ENCODE measurements at places on chromosomes 7 and 10.

DNA sequence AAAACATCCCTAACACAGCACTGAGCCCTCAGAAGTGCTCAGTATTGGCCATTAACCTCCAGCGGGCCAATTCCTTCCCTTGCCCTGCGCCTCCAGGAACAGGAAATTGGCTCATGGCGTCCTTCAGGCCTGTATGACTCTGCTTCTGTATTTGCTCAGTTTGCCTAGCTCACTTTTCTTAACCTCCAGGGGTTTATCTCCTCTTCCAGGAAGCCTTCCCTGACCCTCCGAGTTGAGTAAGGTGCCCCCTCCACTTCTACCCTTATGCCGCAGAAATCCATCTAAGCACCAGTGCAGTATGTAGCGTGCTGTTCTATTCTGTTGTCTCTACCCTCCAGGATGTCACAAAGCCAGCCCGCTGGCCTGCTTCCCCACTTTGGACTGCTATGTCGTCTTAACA lies 1.1 kb upstream of the SFXN4 start:
- no peak for DNase-seq

DNA sequence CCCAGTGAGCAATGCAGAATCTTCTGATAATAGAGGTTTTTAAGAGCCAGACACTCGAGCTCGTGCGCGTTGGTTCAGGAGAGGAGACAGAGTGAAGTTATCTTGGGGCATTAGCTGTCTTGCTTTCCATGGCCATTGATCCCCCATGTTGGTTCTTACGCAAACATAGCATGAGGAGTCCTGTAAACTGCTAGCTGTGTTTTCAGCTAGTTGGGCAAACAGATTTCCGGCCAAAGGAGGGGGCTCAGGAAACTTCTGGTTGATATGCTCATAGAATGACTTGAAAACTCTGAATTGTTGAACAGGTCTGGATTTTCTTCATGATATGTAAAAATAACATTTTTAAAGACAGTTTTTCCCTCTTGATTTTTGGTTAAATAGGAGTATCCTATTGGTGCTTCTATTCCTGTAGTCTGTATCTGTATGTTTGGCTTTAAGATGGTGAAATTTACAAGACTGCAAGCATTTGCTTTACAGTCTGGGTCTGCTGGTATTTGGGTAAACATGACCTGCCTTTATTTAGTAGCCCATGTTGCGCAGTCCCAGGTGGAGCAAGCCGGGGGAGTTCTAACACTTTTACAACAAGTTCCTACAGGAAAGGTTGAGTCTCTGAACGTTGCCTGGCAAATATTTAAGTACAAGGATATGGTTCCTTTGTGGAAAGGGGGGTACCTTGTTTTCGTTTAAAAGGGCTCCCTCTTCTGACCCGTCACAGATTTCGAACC lies 218.4 kb upstream of the KCND2 start:
- no peak for DNase-seq

DNA sequence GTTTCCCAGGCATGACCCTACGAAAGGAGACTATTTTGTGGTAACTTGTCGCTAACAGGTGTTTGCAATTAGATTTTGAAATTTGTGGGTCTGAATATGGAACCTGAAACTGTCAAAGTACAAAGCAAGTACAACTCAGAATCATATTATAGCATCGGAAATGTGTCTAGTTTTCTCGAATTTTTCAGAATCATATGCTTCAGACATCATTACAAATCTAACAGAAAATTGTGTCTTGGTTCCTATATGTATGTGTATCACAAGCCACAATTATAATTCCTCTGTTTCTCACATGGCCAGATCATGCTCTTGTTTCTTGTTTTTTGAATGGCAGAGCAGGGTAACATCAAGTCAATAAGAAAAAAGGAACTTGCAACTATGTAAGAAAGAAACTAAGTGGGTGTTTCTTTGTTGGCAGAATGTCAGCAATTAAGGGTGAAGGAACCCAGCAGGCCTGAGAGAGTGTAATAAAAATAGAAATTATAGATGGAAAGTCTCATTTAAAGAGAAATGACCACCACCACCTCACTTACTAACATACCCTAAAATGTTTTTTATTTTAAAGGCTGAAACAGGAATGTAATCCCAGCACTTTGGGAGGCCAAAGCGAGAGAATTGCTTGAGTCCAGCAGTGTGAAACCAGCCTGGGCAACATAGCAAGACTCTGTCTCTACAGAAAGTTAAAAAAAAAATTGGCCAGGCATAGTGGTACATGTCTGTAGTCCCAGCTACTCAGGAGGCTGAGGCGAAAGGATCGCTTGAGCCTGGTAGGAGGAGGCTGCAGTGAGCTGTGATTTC lies 51.3 kb downstream of the PRTFDC1 start:
- no peak for DNase-seq

GRCh38 chr7:129607471-129608120 lies 3.9 kb upstream of the NRF1 start:
- no peak for DNase-seq

GRCh38 chr10:17891435-17891834 lies 60.3 kb upstream of the SLC39A12 start:
- no peak for DNase-seq

DNA sequence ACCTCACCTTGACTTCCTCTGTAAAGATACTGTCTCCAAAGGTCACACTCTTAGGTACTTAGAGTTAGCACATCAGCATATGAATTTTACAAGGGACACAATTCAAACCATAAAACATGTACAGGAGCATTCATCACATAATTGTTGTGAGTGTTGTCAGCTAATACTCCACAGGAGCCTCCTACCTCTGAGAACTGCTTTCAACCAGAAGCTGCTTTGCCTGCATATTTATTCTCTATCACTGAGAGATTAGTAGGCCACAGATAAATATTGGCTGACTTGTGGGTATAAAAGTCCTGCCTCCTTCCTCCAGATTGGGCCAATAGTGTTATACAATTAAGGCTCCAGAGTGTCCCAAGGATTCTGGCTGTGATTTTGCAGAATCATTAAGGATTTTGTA lies 1207.0 kb downstream of the XPNPEP1 start:
- no peak for DNase-seq

DNA sequence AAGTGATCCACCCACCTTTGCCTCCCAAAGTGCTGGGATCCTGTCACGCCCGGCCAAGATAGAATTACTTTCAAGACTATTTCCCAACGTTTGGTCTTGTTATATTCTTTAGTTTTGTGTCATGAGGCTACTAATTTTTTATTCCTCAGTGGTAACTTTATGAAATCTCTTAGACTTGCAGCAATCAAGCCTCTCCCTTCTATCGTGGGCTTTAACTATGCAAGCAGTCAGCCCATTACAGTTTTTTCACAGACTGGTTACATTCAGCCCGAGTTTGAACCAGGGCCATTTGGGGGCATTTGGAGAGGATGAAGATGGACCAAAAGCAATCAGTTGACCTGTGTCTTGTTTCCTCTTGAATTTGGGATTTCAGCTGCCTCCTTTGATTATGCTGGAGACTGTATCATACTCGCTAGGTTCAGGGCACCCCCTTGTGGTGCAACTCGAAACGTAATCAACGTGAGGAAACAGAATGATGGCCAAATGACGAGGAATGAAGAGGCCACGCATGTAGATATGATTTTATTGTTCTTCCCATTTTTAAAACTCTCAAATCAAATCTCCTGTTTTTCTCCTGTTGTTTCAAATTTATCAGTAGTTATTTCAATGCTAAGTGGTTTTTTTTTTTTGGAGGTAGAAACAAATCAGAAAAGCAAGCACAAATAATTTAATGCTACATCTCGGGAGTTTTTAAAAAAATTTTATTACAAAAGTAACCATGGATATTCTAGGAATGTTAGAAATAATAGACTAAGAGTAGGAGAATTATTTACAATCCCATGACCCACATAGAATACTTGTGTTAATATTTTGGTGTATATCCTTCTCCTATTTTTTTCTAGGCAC lies 151.6 kb downstream of the KIAA1217 start:
- DNase-seq, result peak; percentile 20

GRCh38 chr10:4691776-4692175 lies 134.2 kb upstream of the AKR1E2 start:
- DNase-seq, result no peak

DNA sequence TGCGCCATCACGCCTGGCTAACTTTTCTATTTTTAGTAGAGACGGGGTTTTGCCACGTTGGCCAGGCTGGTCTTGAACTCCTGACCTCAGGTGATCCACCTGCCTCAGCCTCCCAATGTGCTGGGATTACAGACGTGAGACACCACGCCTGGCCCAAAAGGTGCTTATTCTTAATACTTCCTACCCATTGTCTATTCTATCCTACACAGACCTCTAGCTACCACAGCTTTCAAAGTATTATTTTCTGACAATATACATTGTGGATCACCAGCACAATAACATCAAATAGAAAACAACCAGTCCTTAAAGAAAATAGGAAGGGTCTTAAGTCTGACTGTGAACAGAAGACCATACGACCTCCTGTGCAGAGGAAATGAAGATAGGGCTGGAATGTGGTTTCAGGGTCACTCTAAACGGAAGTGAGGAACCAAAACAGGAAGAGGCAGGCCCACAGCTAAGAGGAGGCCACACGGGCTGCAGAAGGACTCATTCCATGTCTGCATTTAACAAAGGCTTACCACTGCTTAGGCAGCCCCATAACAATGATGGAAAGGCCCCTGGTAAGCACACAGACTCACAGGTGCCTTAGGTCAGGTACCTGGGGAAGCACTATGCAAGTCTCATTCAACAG lies 115.2 kb downstream of the ZFAND4 start:
- DNase-seq, result no peak

DNA sequence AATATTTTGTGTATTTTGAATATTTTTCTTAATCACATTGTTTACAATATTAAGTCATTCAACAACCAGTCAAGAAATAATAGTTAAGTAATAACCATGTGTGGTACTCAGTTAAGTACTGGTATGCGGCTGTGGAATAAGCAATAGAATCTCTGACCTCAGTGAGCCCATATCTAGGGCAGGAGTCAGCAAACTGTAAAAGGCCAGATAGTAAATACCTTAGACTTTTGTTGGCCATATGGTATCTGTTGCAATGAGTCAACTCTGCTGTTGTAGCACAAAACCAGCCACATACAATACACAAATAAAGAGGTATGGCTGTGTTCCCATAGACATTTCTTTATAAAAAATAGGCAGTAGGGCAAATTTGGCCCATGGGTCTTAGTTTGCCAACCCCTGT lies 311.6 kb upstream of the SEMA3A start:
- DNase-seq, result no peak

DNA sequence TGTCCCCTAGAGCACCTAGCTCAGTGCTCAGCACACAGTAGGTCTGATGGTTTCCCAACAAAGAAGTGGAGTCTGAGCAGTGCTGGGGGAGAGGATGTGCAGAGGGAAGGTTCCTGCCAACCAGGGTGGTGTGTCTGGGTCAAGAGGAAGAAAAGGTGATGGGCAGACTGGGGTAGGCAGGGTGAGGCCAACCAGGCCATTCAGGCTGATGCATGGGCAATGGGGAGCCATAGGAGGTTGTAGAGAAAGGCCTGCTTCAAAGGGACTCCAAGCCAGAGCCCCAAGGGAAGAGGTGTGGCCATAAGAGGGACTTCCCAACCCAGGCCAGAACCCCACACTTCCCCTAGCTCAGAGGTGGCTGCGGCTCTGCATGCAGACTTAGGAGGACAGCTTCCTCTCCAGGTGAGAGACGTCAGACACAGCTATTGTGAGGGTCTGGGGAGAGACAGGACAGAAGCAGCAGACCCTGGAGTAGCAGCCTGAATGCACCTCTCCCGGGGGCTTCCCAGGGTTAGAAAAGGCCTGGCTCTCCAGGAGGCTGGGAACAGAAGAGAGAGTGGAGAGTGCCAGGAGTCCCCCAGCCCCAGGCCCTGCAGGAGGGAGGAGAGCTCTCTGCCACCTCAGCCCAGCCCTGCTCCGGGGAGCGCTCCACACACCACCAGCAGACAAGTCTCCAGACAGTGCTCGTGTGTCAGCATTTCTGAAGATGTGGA lies 87.4 kb upstream of the ZMIZ1 start:
- no peak for DNase-seq

- DNase-seq, result no peak
Observed at GRCh38 chr7:101917566-101917965, 100.1 kb downstream of the CUX1 start.

DNA sequence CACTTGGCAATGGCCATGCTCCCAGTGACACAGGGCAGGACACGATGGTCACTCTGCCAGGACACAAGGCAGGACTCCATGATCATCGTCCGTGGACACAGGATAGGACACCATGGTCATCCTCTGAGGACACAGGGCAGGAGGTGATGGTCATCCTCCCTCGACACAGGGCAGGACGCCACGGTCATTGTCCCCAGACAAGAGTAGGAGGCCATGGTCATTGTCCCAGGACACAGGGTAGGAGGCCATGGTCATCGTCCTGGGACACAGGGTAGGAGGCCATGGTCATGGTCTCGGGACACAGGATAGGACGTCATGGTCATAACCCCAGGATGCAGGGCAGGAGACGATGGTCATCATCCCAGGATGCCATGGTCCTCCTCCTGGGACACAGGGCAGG lies 289.2 kb downstream of the TCERG1L start:
- no peak for DNase-seq

- DNase-seq, result no peak
Observed at GRCh38 chr7:140982508-140982907, 32.2 kb downstream of the MRPS33 start.

DNA sequence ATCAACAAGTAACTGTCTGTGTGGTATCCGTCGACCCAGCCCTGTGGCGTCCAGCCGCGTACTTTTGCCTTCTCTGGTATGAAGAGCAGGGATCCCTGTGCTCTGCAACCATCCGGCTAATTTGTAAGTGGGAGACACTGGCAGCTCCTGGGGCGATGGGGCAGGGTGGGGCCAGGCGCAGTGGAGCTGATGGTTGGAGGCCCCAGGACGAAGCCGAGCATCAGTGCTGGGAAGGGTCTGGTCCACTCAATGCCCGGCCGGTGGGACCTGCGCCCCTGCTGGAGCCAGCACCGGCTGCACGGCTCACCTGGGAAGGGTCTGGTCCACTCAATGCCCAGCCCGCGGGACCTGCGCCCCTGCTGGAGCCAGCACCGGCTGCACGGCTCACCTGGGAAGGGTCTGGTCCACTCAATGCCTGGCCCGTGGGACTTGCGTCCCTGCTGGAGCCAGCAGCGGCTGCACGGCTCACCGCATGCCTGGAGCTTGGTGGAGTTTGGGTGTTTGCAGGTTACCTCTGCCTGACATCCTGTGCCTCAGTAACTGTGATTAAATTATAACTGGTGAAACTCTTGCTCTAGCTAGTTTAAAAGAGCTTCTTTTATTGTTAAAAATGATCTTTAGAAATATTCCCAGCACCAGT lies 96.1 kb downstream of the NKX6-2 start:
- DNase-seq, result no peak

DNA sequence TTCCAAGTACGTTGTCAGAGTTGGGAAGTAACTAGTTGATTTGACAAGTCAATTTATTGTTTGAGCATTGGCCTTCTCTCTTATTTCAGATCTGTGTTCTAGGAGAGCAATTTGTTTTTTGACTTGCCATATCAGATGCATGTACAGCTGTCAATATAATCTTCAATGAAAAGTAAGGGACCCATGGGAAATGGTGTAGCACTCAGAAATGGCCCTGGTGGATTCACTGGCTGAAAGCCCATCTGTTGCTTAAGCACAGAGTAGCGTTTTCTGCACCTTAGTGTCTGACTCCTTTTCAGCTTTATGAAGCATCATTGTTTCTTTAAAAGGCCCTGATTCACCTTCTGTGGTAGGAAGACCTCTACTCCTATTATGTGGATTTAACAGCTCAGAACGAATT lies 10.2 kb downstream of the GARS1 start:
- no peak for DNase-seq

GRCh38 chr7:75054744-75055143 lies 18.9 kb downstream of the RCC1L start:
- DNase-seq, result no peak

- no peak for DNase-seq
Observed at GRCh38 chr7:333393-333764, 43.4 kb downstream of the FOXL3 start.

GRCh38 chr10:119817991-119818888 lies 54.4 kb downstream of the MCMBP start:
- peak; percentile 35 for DNase-seq
